AG09319 (cell line): ENCODE measurements at places on chromosomes 12 and 14.

- peak; percentile 2 for DNase-seq
These were observed 50.3 kb downstream of the ADAMTS20 start for GRCh38 chr12:43501703-43502102.

DNA sequence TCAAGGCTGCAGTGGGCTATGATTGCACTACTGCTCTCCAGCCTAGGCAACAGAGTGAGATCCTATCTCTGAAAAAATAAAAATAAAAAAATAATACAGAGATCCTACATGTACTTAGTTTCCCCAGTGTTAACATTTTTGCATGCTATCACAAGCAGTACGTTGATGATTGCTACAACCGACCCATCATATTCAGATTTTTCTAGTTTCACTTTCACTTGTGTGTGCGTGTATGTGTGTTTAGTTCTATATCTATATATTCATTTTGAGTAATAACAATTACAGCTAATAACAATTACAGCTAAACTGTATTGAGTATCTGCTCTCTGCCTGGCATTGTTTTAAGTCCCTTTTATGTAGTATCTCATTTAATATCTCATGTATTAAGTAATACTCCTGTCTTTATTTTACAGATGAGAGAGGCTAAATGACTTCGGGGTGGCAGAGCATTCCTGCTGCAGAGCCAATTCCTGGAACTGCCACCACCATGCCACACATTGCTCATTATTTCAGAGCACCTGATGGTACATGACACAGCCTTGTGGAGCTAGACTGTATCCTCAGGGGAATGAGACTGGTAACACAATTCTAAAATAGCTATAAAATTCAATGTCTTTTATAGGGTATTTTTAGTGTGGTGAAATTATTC lies 153.1 kb downstream of the BCAT1 start:
- DNase-seq = no peak

GRCh38 chr12:118166946-118167345 lies 31.0 kb downstream of the PEBP1 start:
- DNase-seq = no peak

GRCh38 chr12:627863-628741 lies 35.1 kb downstream of the NINJ2 start:
- DNase-seq = no peak

DNA sequence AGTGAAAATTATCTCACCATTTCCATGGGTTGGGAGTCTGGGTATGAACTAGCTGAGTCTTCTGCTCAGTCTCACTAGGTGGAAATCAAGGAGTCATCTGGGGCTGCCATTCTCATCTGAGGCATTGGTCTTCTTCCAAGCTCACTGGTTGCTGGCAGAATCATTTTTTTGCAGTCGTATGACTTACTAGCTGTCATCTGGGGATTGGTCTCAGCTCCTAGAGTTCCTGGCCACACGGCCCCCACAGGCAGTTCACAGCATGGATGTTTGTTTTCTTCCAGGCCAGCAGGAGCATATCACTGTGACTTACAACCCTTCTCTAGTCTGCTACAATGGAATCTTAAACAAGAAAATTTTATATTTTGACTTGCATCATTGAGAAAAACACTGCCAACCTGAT lies 18.6 kb upstream of the OR10AD1 start:
- DNase-seq = no peak

DNA sequence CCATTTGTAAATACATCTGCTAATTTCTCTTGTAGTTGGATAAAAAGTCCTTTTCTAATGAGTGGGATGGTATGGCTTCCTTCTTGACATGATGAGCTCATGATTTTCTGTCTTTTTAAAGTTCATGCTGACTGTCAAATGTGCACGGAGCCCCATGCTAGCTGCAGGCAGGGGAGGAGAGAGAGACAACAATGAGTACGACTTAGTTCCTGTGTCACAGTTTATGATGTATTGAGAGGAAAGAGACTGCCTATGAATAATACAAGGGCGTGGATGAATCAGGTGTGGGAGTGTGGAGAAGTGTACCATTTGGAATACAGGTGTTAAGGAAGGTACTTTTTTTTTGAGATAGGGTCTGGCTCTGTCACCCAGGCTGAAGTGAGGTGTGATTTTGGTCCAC lies 10.7 kb upstream of the TBC1D30 start:
- DNase-seq = no peak

DNA sequence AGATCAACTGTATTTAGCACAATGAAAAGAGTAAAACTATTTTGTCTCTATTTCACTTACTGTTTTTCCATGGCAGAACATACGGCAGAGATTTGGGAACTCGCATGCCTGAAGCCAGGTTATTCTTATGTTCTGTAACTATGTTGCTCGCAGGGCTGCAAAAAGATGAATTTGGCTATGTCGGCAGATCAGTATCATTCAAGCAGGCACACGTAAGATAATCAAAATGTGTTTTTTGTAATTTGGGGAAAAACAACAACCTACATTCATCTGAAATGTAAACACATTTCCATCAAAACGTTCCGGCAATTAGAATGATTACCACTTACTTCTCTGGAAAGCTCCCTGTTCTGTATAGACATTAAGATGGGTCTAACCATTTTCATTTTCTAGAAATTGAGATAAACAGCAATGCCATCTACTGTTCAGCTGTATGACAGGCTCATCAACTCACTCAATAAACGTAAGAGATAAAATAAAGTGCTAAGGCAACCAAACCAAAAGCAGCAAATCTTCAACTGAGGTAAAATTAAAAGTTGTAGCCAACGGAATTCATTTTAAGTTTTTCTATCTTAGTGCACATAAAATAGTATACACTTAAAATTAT lies 13.0 kb downstream of the GTSF1 start:
- no peak for DNase-seq

DNA sequence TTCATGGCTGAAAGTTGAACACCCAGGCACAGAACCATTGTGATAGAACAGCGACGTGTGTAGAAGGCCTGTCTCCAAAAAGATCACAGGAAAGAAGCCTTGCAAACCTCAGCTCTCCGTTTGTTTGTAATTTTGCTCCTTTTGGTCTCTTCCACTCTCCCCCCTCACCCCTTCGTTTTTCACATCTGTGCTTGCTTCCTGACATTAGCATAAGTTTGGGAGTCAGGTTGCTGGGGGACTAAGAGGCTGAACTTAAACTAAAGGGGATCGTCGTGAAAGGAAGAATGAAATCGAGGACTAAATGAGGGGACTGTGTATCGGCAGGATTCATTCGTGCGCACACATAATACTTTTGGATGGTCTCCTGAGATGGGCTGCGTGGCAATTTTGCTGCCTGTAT lies 200.6 kb downstream of the BCAT1 start:
- DNase-seq = no peak

DNA sequence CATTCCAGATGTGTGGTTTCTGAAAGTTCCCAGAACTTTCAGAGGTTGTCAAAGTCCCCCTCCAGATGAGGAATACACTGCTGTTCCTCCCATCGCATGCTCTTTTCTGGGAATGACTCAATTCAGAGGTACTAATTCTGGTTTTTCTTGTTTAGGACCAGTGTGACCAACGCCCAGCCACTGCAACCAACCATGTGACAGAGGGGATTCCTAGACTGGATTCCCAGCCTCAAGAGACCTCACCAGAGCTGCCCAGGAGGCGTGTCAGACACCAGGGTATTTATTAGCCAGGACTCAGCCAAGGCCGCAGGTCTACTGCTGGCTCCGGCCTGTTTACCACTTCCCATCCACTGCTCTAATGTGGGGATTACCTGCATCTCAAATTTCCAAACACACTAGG lies 24.2 kb downstream of the TRAFD1 start:
- no peak for DNase-seq

- DNase-seq = no peak
These were observed 315.6 kb upstream of the PRKD1 start for GRCh38 chr14:30243207-30243606.
